ENCODE measurements at places on chromosomes 1 and 21.

DNA sequence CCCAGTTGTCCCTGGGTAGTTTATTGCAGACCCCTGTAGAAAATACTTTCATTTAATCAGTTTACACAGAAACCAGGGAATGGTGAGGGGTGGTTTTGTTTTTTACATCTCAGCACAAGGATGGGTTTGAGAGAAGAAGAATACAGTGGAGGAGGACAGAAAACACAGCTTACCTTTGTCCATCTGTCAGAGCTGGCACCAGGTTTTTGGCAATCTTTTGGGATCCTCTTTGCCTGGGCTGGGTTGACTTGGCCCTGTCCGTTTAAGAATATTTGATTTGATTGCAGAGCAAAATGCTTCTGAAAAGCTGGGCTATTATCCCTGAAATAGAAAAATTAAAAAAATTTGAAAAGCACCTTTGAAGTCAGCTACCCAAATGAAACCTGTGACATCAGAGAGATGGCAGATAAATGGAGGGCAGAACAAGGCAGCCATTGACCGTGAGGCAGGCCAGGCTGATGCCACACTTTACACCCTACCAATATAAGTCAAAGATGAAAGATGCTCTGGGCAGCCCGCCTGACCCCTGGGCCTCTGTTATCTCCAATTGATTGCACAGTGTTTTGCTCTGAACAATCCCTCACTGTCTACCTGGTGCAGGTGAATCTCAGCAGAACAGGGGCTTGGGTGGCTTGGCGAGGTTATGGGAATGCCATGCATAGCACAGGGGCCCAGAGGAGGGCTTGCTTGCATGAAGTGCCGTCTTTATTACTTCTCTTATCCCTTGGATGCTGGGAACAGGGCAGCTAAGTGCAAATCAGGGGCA is 218.8 kb downstream of the LMX1A start:
- DNase-seq = no peak

DNA sequence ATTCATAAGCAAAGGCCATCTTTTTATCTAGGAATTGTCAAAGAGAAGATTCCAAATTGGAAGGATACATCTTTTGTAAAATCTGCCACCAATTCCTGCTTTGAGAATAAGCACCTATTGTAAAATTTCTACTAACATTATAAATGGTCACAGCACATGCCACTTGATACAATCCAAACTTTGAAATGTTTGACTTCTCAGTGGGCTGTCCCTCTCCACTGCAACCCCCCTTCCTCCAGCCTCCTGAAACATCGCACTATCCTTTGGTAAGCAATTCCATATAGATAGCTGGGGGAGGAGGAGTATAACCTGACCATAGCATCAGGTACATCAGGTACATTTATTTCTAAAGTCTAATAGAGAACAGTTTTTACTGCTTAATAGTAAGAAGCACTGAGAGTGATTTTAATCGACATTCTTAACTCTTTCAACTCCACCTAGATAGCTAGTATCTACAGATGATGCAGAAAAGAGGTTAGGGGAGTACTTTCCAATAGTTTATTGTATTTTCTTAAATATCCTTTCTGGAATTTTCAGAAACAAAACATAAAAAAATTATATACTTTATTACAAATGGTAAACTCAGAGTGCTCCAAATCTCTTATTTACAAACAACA is 2.9 kb downstream of the JUN start:
- DNase-seq = no peak

DNA sequence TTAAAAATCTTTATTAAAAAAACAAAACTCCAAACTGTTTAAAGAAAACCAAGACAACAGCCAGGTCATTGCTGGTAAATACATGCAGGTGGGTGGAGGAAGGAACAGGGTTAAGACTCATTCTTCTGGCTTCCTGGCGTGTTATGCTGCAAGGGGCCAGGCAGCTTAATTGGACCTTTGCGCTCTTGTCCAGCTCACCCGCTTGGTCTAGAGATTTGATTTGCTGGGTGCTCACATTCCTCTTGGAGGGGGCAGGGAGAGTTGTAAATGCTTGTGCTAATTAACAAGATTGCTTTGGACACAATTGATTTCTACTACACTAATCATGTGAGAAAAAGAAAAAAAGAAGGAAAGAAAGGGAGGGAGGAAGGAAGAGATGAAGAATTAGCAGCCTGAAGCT is 10.5 kb downstream of the CEP104 start:
- DNase-seq = no peak

DNA sequence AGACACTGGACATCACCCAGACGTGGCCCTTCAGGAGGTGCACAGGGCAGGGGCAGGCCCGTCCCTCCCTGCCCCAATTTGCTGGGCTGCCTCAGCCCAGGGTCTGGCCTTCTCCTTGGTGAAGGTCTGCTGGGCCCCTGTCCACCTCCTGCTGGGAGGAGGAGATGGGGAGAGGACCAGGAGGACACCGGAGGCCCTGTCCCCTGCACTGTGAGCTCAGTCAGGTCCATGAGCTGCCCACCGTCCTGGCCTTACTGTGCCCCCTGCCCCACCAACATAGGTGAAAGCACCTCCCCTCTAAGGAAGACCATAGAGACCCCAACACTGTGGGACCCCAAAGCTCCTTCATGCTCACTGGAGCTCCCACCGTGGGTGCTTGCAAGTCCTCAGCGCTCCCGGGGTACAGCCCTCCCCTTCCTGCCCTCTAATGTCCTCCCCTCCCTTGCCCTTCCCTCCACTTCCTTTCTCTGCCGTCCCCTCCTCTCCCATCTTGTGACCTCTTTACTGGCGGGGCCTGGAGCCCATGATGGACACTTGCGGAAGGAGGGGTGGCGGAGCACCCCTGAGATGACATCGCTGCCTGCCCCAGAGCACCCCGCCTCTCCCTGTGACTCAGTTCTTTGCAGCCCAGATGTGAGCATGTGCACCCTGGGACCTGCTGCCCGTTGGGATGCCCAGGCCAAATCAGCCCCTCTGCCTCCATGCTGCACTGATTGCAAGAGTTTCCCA is 4.6 kb downstream of the LRRC3 start:
- no peak for DNase-seq

GRCh38 chr21:14454016-14455009 is 71.4 kb upstream of the HSPA13 start:
- DNase-seq = no peak

- no peak for DNase-seq
Observed at GRCh38 chr1:44347280-44347679, 7.8 kb downstream of the ERI3 start.

DNA sequence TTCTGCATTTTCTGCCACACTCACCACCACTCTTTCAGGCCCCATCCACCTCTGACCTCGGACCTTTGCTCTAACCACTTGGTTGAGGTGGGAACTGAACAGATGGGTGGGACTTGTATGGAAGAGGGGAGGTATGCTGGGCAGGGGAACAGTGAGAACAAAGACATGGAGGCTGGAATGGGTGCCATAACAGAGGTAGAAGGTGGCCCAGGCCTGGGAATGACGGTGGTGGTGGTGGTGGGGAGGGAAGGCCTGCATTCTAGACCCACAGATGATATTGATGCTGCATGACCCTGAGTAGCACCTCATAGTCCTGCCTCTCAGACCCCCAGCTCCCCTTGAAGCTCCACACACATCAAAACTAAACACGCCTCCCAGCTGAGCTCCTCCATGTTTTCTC is 5.2 kb upstream of the CSF3R start:
- DNase-seq = no peak

DNA sequence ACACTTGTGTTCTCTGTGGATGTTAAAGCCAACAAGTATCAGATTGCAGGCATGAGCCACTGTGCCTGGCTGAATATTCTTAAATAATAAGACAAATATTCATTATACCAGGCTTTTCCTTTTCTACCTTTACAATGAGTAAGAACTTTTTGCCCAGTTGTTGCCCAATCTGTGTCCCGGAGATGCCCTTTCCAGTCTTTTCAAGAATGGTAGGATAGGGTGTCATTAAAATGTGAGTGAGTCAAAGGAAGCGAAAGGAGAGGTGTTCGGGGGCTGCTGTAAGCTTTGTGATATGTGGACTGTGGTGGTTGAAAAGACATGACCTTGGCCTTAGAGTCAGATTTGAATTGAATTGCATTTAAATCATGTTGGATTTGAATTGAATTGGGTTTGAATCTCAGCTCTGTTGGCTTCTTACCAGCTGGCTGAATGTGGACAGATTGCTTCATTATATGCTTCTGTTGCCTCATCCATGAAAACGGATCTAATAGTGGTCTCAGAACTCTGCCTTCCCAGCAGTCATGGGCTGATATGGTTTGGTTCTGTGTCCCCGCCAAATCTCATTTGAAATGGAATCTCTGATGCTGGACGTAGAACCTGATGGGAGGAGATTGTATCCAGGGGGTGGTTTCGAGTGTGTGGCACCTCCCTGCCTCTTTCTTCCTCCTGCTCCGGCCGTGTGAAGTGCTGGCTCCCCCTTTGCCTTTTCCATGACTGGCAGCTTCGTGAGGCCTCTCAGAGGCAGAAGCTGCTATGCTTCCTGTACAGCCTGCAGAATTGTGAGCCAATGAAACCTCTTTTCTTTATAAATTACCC is 22.7 kb upstream of the AADACL3 start:
- no peak for DNase-seq

GRCh38 chr1:37146071-37146470 is 111.8 kb upstream of the GRIK3 start:
- no peak for DNase-seq

DNA sequence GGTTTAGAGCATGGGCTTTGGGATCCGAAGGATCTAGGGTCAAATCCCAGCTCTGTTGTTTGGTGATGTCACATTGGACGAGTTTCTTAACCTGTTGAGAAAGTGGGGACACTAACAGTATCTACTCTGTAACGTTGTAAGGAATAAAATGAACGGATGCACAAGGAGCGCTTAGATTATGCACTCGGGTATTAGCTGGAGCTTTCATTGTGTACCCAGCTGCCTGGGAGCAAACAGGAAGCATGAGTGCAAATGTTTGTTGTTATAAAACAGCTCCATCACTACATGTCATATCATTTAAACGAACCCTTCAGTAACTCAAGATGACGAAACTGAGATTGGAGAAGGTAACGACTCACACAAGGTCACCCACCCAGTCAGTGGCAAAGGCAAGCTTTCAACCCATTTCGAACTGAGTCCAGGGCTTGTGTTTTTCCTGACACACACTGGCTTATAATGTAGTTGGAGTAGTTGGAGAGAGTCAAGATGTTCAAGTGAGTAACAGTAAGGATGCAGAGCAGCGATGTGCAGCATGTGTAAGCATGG is 16.2 kb upstream of the SLC6A17 start:
- DNase-seq = no peak

DNA sequence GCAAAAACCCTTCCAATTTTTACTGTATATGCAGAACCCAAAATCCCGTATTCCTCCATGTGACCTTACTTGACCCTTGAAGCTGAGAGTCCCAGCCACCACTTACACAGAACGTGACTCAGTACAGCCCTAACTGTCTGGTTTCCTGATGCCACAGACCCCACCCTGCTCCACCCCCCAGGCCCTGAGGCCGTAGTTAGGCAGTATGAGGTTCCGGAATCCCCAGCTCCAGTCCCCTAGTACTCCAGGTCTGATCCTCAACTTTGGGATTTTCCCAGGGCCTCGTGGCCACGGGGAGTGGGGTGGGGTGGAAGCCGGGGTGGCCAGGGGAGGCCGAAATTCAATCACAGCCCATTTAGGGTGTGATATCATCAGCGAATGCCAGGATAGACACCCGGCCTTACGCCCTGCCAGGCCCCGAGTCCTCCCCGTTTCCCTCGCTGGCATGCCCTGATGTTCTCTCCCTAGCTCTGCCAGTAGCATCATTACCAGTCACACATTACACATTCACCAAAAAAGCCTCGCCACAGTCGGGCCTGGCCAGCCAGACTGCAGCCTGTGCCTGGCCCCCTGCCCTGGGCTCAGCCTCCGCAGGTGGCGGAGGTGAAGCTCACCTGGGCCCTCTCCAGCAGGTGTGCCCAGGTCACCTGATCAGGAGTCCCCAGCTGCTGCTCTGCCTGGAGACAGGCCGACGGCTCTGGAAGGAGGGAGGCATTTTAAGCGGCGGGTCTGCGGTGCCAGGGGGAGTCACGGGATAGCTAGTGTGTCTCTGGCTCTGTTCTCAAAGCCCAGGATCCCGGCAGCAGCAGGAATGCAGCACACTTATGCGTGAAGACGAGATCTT is 70.8 kb downstream of the SCCPDH start:
- no peak for DNase-seq

GRCh38 chr1:26696654-26697430 is 1.0 kb downstream of the ARID1A start:
- peak; percentile 75 for DNase-seq

DNA sequence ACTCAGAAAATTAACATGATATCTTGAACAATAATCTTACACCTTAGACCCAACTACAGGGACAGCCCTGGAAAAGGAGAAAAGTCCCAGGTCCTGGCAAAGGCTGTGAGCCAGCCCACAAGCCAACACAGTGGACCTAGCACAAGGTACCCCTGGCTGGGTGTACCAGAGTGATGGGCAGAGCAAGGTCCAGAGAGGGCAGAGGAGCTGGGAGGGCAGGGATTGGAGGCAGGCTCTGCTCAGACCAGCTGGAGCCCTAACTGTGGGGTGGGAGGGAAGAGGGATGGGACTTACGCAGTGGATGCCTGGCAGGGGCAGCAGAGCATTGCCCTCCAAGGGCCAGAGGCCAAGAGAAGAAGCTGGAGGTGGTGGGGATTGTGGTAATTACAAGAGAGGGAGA is 101.6 kb downstream of the KCND3 start:
- no peak for DNase-seq

DNA sequence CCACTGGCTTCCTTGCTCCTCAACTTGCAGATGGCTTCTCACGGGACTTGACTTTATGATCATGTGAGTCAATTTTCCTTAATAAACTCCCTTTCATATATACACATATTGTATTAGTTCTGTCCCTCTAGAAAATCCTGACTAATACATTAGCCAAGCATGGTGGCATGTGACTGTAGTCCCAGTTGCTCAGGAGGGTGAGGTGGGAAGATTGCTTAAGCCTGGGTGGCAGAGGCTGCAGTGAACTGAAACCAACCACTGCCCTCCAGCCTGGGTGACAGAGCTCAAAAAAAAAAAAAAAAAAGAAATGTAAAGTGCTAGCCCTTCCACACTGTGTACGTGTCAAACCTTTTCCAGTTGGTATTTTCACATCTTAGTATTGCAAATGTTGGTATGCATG is 857.0 kb downstream of the LTN1 start:
- no peak for DNase-seq

DNA sequence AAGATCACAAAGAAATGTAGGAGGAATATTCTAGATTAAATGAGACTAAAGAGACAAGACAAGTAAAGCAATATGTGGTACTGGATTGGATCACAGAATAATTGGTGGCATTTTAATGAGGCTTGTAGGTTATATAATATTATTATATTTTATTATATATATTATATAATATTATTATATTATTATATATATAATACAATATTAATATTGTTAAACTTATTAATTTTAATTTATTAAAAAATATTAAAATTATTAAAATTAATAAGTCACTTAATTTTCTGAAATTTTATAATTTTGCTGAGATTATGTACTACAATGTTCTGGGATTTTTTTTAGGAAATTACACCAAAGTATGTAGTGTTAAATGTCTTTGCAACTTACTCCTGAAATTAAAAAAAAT is 311.9 kb downstream of the COL11A1 start:
- DNase-seq = no peak

GRCh38 chr1:80457409-80457808 is 1343.3 kb upstream of the ADGRL2 start:
- no peak for DNase-seq

- no peak for DNase-seq
Observed at GRCh38 chr1:83829106-83829505, 169.8 kb downstream of the TTLL7 start.

GRCh38 chr1:241706257-241706656 is 54.2 kb downstream of the WDR64 start:
- no peak for DNase-seq

- no peak for DNase-seq
Observed at GRCh38 chr1:46181343-46182260, 5.3 kb upstream of the P3R3URF start.

GRCh38 chr1:51962486-51963356 is 27.8 kb downstream of the RAB3B start:
- no peak for DNase-seq
